Adrenal gland (tissue), 19 donors: ENCODE measurements at places on chromosomes 1 and 21. TPM values are rescaled to one million over a fixed set of nuclear protein-coding genes. Genes with fewer than 3 reads are reported as not detected.

The ATXN7L2 gene
- total RNA-seq, result 13.3 TPM

GRCh38 chr1:26961826-26962225, 1.6 kb upstream of the KDF1 start:
- no peak overlapping the region for H3K4me3 ChIP-seq
- H3K27ac ChIP-seq, result no peak overlapping the region
- peaks cover 12% of the 10 kb centered on the region for H3K4me1 ChIP-seq
- no peak for DNase-seq
- peaks cover 10% of the 10 kb centered on the region for H3K27me3 ChIP-seq
- no peaks in the 10 kb centered on the region for H3K36me3 ChIP-seq

The MCL1 gene
- total RNA-seq, result 166 TPM

DNA sequence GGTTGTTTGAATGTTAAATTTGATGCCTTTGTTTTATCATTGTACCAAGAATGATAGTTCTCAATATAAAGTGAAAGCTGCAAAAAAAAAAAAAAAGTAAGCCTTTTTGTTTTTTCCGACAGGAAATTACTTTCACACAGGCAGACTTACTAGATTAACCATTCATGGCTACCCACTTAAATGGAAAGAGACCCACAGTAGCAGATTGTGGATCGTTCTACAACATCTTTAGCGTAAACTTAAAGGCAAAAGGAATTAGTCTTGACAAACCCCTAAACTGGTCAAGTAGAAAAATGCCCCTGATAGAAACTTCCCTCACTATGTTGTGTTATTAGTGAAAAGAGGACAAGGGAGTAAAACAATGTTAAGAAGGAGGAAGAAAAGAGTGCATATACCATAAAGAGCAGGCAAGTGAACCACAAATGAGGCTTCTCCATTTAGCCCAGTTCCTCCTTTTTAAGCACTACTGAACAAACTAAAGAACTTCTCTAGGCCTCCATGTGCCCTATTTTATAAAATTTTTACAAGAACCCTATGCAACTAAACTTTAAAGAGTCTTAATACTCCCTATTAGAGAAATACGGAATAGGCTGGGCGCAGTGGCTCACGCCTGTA, 1560.3 kb downstream of the MRPL39 start:
- H3K36me3 ChIP-seq, result no peaks in the 10 kb centered on the region
- H3K4me3 ChIP-seq, result no peak overlapping the region
- H3K27ac ChIP-seq, result no peak overlapping the region
- H3K27me3 ChIP-seq, result no peaks in the 10 kb centered on the region

DNA sequence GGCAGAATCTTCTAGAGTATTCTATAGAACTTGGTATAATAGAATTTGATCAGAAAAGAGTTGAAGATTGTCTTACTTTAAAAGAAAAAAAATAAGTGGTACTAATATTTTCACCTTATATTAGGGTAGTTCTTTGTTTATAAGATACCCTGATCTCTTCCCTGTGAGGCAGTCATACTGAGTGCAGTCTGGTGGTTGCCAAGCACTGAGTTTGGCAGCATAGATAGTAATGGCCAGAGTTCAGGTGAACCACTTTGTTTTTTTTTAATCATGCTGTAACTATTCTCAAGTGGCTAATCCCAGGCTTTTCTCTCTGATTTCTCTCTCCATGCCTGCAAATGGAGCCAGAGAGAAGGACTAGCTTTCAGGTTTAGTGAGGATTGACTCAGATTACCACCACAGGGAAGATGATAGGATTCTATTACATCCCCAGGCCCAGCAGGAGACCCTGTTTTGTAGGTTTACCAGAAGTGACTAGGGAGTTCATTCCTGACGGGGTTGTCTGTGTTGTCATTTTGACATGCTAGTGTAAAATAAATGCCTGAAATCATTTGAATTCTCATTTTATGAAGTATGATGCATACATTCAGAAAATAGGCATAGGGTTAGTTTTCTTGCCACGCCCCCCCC, 16.7 kb downstream of the KDM1A start:
- no peak overlapping the region for H3K27ac ChIP-seq
- H3K4me1 ChIP-seq, result no peaks in the 10 kb centered on the region
- H3K27me3 ChIP-seq, result no peaks in the 10 kb centered on the region
- DNase-seq, result no peak

- no peak for DNase-seq
- H3K27me3 ChIP-seq, result no peaks in the 10 kb centered on the region
- no peaks in the 10 kb centered on the region for H3K4me1 ChIP-seq
- H3K36me3 ChIP-seq, result no peaks in the 10 kb centered on the region
- H3K4me3 ChIP-seq, result no peak overlapping the region
These were observed 45.0 kb upstream of the RASAL2 start for GRCh38 chr1:178048883-178049282.

DNA sequence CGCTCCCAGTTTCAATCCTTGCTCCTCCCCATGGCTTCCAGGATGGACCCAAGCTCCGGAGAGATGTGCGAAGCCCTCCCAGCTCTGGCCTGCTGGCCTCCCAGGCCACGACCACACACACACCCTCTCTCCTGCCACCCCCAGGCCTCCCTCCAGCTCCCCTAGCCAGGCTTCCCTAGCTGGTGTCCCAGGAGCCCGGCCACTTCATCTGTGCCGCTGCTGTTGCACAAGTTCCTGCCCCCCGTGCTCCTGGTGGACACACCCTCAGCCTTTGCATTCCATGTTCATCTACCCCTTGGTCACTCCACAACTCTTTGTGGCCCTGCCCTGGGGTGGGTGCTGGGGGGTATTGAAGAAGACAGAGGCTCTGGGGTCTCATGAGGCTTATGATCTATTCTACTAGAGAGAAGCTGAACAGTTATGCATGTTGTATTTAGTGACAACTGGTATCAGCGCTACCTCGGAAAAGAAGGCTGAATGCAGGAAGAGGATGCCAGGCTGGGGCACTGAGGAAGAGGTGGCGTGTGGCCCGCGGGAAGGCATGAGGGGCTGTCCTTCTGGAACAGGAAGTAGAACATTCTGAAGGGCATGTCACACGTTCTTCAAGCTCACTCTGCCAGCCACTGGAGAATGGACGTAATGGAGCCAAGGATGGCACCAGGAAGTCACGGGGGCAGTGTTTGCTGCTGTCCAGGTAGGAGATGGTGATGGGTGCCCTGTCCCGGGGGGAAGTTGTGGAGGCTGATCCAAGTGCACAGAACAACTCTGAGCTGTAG, 172.4 kb downstream of the PSMG1 start:
- DNase-seq, result no peak
- peaks cover 10% of the 10 kb centered on the region for H3K4me1 ChIP-seq
- H3K36me3 ChIP-seq, result no peaks in the 10 kb centered on the region

DNA sequence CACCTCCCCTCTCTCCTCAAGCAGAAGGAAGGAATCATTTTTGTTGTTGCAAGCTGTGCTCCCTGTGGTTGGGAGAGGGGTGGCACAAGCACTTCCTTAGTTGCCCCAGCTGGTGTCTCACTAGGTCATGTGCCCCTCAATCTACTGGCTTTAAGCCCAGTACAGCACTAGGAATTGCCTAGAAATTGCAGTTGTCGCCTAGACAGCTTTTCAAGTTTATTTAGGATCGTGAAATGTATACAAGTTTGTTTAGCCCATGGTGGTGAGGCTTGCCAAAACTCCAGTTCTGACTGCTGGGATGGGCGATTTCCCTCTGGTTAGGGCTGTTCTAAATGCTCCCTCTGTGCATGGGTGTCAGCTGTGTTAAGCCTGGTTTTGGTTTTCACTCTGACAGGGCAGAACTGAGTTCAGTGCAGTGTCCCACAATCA, 126.8 kb upstream of the ZNF644 start:
- no peak overlapping the region for H3K4me3 ChIP-seq
- no peaks in the 10 kb centered on the region for H3K27me3 ChIP-seq
- no peaks in the 10 kb centered on the region for H3K36me3 ChIP-seq
- no peaks in the 10 kb centered on the region for H3K4me1 ChIP-seq
- no peak overlapping the region for H3K27ac ChIP-seq

GRCh38 chr1:6321205-6321604, 60.3 kb upstream of the GPR153 start:
- H3K4me3 ChIP-seq, result no peak overlapping the region
- H3K36me3 ChIP-seq, result no peaks in the 10 kb centered on the region
- no peak overlapping the region for H3K27ac ChIP-seq
- H3K4me1 ChIP-seq, result no peaks in the 10 kb centered on the region

GRCh38 chr1:97505289-97505688, 415.5 kb downstream of the DPYD start:
- H3K36me3 ChIP-seq, result no peaks in the 10 kb centered on the region
- no peak overlapping the region for H3K27ac ChIP-seq
- H3K27me3 ChIP-seq, result no peaks in the 10 kb centered on the region
- H3K4me3 ChIP-seq, result no peak overlapping the region
- DNase-seq, result no peak
- H3K4me1 ChIP-seq, result peaks cover 17% of the 10 kb centered on the region

The RHD gene
- total RNA-seq, result not detected

The LEFTY1 gene
- total RNA-seq, result not detected

The RBP7 gene
- 6.5 TPM for total RNA-seq

DNA sequence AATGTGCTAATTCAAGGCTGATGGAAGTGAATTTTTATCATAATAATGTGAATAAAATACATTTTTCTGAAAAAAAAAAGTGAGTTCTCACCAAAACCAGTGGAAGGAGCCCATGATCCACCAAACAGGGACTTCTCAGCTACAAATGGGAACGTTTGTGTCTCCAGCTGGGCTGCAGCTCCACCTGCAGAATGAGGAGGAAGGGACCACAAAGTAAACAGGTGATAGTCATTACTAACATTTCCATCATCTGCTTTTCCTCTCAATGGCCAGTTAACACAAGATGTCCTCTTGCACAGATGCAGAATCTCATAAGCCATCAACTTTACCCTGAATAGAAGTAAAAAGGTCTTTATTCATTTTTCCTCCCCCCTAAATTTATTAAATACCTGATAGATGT, 246.2 kb downstream of the MRPL39 start:
- H3K27me3 ChIP-seq, result no peaks in the 10 kb centered on the region
- no peaks in the 10 kb centered on the region for H3K36me3 ChIP-seq
- no peaks in the 10 kb centered on the region for H3K4me1 ChIP-seq
- no peak overlapping the region for H3K27ac ChIP-seq
- no peak overlapping the region for H3K4me3 ChIP-seq

The OPRD1 gene
- total RNA-seq, result 0.69 TPM

DNA sequence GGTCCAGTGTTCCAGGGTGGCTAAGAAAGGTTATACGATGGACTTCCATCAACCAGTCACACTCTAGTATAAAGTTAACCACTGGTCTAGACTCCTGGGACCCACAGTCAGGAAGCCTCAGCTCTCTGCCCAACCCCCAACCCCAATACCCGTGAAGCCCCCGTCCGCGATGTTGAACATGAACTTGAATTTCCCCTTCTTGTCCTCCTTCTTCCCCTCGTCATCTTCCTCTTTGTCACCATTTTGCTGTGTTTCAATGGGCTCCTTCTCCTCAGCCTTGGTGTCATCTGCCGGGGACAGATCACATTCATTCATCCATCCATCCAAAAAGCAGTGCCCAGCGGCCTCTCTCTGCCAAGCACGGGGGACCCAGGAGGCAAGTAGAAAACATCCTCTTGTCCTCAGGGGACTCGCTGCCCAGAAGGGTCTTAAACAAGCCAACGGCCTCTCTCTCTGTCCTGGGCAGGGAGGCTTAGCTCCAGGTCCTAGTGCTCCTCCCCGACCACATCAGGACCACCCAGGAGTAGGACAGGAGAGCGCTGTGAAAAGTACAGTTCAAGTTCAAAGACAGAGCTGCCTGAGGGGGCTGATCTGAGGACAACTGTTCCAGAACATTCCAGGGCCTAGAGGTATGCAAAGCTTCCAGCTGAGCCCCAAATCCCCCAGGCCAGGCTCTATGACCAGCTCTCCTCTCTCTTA, 66.5 kb downstream of the KCNAB2 start:
- no peaks in the 10 kb centered on the region for H3K4me1 ChIP-seq
- DNase-seq, result no peak
- H3K27ac ChIP-seq, result no peak overlapping the region
- no peaks in the 10 kb centered on the region for H3K36me3 ChIP-seq
- H3K27me3 ChIP-seq, result peaks cover 3% of the 10 kb centered on the region

DNA sequence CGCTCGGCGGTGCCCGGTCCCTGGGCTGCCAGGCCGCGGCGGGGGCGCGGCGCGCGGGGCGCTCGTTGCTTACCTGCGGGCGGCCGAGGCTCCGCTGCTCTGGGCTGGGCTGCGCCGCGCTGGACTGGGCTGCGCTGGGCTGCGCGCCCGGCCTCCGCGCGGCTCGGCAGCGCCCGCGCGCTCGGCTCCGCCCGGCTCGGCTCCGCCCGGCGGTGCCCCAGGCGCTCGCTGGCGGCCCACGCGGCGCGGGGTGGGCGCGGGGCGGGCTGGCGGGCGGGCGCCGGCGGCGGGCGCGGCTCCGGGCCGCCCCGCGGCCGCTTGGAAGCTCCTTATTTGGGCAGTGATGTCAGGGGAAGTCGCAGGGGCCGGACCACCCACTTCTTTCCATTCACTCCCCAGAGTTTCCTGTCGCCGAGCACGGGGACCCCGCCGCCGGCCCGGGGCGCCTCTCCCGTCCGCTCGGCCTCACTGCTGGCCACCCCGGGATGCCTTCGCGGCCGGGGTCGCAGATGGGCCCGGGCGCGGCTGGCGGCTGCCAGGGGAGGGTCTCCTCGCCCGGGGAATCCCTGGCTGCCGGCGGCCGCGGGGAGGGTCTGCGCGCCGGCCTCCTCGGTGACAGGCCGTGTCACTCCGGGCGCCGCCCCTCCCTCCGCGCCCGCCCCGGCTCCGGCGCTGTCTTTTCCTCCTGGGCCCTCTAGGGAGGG, 177.7 kb upstream of the EDN2 start:
- peak overlapping the region; percentile 80 for H3K27ac ChIP-seq
- peak; percentile 71 for DNase-seq
- no peaks in the 10 kb centered on the region for H3K27me3 ChIP-seq
- H3K4me1 ChIP-seq, result peaks cover 6% of the 10 kb centered on the region
- peak overlapping the region; percentile 73 for H3K4me3 ChIP-seq

GRCh38 chr1:229883504-229884200, 183.4 kb upstream of the GALNT2 start:
- no peak overlapping the region for H3K4me3 ChIP-seq
- H3K4me1 ChIP-seq, result no peaks in the 10 kb centered on the region
- peaks cover 17% of the 10 kb centered on the region for H3K27me3 ChIP-seq
- no peak overlapping the region for H3K27ac ChIP-seq
- DNase-seq, result no peak

DNA sequence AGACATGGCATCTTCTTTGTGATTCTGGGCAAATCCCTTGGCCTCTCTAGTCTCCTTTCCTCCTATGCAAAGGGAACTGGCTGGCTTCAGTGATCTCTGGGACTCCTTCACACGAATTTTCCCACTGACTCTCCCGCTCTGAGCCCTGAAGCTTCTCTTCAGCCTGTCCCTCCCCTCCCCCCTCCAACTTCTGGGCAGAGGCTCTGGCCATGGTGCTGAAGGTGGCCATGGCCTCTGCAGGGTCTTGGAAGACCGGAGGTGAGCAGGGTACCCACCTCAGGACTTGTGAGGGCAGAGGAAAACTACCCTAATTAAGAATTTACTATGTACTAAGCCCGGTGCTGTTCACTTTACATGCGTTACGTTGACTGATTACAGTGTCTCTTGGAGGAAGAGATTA, 29.4 kb upstream of the POU3F1 start:
- H3K36me3 ChIP-seq, result no peaks in the 10 kb centered on the region
- no peak overlapping the region for H3K4me3 ChIP-seq
- H3K27me3 ChIP-seq, result no peaks in the 10 kb centered on the region
- H3K27ac ChIP-seq, result no peak overlapping the region
